ENCODE measurements at places on chromosomes 3 and 15.

GRCh38 chr3:170766253-170766652 is 103.7 kb downstream of the RPL22L1 start:
- no peak for DNase-seq

- no peak for DNase-seq
Measured at GRCh38 chr3:53027254-53027844, 18.5 kb downstream of the SFMBT1 start.

GRCh38 chr3:56783644-56784447 is 17.9 kb downstream of the ARHGEF3 start:
- DNase-seq, result peak; percentile 75

GRCh38 chr3:61841111-61841845 is 279.9 kb downstream of the PTPRG start:
- no peak for DNase-seq

DNA sequence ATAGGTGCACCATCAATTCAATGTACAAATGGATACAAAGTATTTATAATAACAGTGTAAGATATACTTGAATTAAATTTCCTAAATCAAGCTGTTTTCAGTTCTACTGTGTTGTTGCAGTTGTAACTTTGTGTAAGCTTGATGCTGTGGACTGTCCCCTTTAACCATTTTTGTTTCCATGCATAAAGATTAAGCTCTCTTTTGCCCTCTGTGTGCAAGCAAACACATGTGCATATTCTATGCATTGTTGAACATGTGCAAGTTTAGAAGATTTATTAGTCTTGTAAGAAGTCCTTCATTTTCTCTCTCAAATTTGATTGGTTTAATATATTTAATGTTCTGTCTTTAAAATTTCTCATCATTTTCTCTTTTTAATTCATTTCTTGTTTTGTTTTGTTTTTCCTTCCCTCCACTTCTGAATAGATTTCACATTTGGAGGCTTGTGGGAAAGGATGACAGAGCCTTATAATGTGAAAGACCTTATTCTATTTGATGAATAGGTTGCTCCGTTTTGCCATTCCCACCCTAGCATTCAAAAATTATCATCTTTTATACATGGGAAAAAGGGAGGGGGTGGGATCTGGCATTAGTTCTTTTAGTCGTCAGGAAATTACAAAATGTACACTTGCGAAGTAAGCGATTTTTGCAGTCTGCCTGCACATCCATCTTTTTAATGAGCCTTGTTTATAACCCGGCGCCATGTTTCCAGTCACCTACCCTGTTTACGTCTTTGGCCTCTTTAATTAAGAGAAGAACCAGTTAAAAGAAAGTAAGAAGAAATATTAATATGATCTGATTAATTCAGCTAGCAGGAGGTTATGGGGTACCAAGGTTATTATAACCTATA is 961.5 kb upstream of the NR2F2 start:
- DNase-seq, result no peak

GRCh38 chr15:69609776-69610175 is 157.2 kb downstream of the RPLP1 start:
- no peak for DNase-seq

DNA sequence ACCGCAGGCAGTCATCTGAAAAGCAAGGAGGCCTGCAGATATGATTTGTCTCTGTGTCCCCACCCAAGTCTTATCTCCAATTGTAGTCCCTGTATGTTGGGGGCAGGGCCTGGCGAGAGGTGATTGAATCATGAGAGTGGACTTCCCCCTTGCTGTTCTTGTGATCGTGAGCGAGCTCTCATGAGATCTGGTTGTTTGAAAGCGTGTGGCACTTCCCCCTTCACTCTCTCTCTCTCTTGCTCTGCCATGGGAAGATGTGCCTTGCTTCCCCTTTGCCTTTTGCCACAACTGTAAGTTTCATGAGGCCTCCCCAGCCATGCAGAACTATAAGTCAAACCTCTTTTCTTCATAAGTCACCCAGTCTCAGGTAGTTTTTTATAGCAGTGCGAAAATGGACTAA is 83.3 kb downstream of the TMCO5A start:
- DNase-seq, result no peak

GRCh38 chr15:85771271-85771670 is 23.5 kb downstream of the KLHL25 start:
- DNase-seq, result no peak

GRCh38 chr15:38461066-38461833 is 7.3 kb downstream of the FAM98B start:
- no peak for DNase-seq

DNA sequence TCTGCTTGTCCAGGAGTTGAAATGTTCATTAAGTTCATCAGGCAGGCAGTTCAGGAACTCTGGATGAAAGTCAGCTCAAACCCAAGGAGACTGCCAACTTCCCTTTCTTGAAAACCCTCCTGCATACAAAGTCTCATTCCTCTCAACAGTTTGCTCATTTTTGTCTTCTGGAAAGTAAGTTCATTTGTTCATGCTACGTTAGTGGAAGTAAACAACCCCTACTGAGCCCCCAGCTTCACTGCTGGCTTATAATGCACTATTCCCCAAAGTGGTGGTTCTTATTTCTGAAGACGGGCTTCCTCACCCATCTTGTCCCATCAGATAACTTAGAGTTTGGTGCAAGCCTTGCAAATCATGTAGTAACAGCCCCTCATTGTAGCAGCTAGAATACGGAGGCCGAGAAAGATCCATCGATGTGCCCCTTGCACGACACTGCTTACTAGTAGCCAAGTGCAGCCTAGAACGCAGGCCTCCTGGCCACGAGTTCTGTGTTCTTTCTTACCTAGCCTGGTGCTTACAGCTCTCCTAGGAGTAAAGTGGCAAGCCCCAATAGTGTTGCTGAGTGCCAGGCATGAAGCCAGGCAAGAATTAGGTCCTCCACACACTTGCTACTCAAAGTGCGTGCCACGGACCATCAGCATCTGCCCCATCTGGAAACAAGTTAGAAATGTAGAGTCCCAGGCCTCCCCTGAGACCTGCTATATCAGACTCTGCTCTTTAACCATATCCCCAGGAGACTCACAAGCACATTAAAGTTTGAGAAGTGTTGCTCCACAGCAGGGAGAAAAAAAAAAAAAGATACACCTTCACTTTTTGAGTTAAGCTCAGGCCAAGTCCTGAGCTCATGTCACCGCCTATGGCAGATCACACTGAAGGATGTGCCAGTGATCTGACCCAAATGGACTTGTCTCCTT is 82.5 kb downstream of the RFTN1 start:
- DNase-seq, result no peak

GRCh38 chr3:138023754-138024153 is 13.8 kb downstream of the CLDN18 start:
- no peak for DNase-seq

Data from effector memory CD8-positive, alpha-beta T cell (primary cell).